NCI-H2081 treated with DMSO at 0.1 percent for 48 hours (cell line): ENCODE measurements at places on chromosomes 5 and 9.

DNA sequence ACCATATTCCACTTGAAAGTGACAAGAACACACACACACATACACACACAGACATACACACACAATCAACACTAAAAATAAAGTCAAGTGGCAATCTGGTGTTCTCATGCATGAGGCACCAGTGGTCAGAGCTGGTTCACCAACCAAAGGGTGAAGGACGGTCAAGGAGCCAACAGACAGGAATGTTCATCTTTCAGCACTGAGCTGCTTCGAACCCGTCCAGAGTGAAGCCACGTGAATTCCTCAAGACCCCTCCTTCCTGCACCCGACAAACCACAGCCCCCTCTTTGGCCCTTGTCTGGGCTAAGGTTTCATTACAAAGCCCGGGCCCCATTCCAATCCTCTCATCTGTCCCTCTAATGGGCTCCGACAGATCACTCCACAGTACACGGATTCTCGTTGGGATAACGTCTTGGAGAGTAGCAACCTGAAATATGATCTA is 84.5 kb upstream of the SMIM23 start:
- no peak for DNase-seq

DNA sequence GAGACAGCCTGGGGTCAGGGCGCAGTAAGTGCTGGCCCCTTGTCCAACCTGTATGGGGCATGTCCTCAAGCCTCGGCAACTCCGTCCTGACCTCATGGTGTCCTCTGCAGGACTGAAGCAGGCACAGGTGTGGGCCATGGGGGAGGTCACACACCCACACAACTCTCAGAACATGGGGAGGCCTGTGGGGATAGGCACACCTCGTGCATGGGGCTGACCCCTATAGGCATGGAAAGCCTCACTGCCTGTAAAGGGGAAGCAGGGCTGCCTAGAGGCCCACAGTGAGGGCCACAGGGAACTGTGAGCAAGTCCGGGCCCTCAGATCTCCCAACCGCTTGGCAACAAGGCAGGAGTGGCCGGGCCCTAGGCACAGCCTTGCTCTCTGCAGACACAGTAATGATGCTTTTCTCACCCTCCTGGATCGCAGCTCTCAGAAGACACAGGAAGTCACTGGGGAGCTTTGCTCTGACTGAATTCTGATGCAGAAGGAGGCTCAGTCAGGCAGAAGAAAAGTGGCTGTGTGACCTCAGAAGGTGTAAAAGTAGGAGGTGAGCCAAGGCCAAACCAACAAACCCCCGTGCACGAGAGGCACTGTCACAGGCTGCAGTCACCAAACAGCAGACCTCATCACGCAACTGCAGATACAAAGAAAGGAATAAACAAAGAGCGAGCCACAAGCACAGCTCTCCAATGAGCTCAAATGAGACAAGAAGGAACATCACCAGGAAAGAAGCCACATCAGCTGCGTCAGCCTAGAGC is 5.4 kb downstream of the IPPK start:
- no peak for DNase-seq

DNA sequence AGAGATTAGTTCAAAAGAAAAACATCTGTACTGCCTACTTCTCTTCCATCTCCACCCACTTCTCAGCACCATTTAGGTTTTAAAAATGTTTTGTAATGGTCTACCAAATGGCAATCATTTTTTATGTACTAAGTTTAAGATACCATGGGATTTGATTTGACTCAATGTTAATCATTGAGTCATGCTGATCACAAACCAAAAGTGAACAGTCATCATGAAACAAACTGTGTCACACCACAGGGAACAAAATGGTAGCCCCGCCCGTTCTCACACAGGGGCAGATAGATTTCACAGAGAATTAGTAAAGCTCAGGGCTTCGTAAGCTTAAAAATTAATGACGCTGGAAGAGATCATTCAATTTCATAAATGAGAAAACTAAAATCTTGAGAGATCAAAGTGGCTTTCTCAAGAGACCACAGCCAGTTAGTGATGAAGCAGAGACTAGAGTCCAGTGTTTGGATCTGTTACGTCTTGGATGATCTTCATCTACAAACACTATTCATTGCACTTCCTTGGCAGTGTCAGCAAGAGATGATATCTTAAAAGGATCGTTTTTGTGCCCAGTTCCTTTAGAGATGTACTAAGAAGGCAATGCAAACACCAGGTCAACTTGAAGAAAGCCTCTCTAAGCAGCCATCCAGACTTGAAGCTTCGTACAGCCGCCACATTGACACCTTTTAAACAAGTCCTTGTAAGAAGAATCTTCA is 33.9 kb upstream of the TRIO start:
- no peak for DNase-seq

DNA sequence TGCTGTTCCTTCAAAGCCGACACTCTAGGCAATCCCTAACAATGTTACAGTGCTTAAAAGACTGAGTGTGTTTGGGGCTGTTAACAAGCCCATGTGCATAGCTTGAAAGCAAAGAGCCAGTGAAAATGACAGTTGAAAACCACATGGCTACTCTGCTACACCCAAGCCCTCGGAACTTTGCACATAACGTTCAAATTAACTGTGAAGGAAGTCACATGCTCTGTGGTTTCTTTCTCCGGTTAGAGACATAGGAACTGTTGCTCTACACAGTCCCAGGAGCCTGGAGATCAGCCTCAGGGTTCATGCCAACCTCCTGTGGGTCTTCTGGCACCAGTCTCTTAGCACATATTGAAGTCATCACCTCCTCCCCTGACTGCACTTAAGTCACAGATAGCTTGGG is 51.1 kb downstream of the C9orf152 start:
- DNase-seq, result no peak
